ENCODE measurements at places on chromosomes 2 and 18.

GRCh38 chr2:159156834-159157233 is 129.7 kb downstream of the WDSUB1 start:
- no peak for DNase-seq

DNA sequence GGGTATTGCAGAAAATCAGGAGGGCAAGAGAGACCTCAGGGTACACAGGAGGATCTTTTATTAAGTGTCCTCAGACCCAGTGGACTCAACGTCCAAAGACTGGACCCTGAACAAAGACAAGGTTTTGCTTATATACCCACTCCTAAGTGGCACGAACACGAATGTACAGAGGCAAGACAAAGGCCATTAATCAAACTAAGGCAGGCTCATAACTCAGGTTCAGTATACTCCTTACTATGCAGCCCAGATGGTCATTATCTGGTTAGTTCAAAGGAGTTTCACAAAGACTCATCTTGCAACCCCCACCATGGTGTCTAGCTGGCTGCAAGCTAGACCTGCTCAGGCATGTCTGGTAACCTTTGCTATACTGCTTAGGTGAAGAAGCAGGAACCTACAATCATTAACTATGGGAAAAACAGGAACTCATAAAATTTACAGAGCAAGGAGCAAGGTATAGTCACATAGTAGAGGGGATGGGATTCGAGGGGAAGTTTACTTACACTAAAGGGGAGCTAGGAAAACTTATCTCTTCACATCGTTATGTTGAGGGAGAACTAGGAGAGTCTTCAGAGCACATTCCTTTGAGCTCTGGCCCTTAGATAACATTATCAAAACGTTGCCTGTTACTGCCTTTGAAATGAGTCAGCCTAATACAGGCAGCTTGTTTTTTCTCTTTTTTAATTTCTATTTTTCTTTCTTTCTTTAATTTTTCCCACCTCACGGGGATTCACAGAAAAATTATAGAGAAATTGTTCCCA is 33.9 kb downstream of the SLC4A3 start:
- DNase-seq = no peak

DNA sequence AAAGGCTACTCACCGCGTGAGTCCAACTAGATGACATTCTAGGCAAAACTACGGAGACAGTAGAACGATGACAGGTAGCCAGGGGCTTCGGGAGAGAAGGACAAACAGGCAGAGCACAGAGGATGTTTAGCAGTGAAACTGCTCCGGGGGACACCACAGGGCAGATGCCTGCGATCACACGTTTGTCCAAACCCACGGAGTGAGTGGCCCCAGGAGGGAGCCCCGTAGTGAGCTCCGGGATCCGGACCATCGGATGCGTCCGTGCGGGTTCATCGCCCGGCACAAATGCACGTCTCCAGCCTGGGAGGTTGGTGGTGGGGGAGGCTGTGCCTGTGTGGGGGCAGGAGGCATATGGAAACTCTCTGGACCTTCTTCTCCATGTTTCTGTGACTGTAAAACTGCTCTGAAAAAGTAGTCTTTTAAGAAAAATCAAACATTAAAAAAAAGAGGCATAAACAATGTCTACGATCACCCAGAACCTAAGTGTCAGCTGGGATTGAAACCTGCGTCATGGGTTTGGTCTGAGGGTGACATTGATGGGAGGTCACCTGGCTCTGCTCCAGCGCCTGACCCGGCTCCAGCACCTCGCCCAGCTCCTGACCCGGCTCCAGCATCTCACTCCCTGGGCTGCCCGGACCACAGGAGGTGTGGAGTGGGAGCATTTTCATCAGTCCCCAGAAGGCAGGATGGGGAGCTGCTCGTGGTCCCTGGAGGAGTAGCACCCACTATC is 83.0 kb upstream of the CTDP1 start:
- no peak for DNase-seq

- no peak for DNase-seq
These were observed 101.7 kb downstream of the PDE11A start for GRCh38 chr2:177970670-177971454.

GRCh38 chr18:45464619-45465018 is 150.7 kb upstream of the SLC14A2 start:
- no peak for DNase-seq

GRCh38 chr2:149383340-149383739 is 53.0 kb downstream of the LYPD6 start:
- no peak for DNase-seq

GRCh38 chr2:191049728-191050639 is 36.0 kb upstream of the STAT1 start:
- DNase-seq = peak; percentile 31

DNA sequence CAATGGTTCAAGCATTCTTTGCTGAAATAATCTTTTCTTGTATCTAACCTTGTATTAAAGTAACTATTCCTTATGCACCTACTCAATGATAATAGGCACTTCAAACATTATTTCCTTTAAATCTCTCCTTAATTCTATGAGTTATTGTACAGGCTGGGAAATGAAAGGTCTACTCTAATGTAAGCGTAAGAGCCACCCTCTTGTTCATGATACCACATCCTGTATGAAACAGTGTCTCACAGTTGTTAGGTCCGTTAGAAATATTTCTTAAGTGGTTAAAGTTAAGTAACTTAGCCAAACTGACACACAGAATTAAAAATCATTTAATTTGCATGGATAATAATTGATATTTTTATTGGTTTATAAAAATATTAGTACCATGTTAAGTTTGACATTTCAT is 162.5 kb upstream of the RPRM start:
- DNase-seq = no peak

GRCh38 chr2:40265602-40266001 is 186.3 kb downstream of the SLC8A1 start:
- DNase-seq = no peak

DNA sequence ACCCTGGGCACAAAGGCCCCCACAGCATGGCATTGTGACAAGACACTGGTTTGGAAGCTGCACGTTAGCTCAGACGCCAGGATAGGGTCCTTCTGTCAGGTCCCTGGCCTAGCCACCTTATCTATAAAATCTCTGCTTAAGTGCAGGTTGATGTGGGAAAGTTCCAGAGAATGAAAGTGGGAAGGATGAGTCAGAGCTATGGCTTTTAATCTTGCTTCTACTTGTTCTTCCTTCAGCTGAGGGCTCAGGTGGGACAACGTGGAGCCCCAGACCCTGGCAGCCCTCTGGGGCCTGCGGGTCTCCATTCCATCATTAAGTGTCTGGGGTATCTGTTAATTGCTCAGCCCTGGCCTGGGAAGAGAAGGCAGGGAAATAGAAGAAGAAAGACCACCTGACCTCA is 64.5 kb downstream of the CELF4 start:
- DNase-seq = no peak

DNA sequence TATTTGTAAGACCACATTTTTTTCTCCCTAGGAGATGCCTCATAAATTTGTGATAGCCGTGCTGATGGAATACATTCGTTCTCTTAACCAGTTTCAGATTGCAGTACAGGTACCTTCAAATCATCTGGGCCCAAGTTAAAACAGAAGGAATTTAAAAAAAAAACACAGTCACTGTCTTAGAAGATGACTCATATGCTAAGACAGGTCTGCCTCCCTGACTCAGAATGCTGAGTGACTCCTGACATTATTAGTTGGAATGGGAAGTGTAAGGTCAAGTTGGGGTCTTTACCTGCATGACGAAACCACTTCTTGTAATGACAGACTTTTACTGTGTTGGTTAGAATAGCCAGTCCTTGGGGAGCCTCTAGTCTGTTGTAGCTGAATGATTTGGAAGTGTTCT is 26.3 kb downstream of the RMC1 start:
- DNase-seq = peak; percentile 34

DNA sequence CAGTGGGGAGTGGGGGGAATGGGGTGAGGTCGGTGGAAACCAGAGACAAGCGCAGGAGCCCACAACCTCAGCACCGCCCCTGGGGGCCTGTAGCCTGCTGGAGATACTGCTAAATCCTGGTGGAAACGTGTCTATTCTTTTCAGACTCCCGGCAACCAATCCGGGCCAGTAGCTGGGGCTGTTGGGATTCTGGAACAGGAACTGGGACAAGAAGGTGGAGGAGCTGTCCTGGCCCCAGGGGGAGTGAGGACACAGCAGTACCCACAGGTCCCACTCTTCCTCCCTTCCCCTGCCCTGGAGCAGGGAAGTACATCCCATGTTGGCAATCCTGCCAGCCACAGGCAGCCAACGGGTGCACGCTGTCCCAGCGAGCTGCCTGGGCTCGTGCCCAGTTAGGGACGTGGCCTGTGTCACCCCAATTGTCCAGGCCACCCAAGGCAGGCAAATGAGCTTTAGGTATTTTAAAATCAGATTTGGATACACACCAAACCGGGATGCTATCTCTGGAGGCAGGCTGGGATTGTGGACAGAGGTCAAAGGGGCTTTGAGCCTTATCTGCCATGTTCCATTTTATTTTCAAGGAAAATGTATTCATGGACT is 51.8 kb downstream of the HS1BP3 start:
- no peak for DNase-seq

DNA sequence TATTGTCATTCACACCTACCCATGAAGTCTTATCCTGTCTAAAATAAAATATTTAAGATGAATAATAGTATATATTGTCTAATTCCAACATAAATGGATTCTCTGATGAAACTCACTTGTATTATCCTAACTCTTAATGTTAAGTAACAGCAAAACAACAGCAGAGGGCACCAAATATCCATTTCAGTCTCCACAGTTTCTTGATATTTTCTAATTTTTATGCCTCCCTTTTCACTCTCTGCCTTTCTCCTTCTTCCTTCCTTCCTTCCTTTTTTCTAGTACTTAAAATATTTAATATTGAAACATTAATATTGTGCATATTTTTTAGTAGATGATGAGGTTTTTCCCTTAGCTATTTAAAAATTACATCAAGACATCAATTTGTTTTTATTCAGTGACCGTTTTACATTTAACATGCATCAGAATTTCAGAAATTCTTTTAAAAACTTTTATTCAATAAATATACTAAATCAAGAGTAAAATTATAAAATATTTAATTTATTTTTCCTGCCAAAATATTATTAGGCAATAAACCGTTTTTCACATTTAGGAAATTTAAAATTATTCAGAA is 97.6 kb downstream of the WDR7 start:
- DNase-seq = peak; percentile 3

- no peak for DNase-seq
These were observed 677.6 kb upstream of the ID2 start for GRCh38 chr2:8004250-8004681.

- no peak for DNase-seq
These were observed 153.5 kb downstream of the PRPF40A start for GRCh38 chr2:152563764-152564163.

- DNase-seq = no peak
These were observed 443.9 kb downstream of the PID1 start for GRCh38 chr2:228827056-228827700.

DNA sequence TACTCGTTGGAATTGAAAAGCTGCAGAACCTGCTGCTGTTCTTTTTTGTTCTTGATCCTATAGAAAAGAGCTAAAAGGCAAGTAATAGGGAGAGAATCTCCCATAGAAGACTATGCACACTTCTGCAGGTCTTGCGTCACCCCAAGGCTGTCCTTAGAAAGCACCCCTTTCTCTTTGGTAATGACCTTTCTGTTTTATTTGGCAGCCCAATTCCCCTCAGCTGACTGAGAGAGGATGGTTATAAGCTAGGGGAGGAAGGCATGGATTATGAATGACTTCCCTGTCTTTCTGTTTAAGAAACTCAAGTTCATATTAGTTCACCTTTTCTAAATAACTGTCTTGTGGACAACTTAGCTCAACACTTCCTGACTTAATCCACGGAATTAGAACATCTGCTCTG is 122.9 kb downstream of the TXNL1 start:
- no peak for DNase-seq

GRCh38 chr18:47287911-47288585 is 36.6 kb upstream of the SKOR2 start:
- DNase-seq = no peak

GRCh38 chr18:48991676-48992075 is 40.9 kb upstream of the SMAD7 start:
- DNase-seq = no peak

GRCh38 chr2:32274289-32274688 is 3.4 kb upstream of the YIPF4 start:
- no peak for DNase-seq

GRCh38 chr2:124165698-124166097 is 140.6 kb downstream of the CNTNAP5 start:
- DNase-seq = no peak

GRCh38 chr2:217216982-217217381 is 357.1 kb upstream of the TNP1 start:
- no peak for DNase-seq

- DNase-seq = no peak
These were observed 46.4 kb downstream of the MTA3 start for GRCh38 chr2:42614838-42615237.

DNA sequence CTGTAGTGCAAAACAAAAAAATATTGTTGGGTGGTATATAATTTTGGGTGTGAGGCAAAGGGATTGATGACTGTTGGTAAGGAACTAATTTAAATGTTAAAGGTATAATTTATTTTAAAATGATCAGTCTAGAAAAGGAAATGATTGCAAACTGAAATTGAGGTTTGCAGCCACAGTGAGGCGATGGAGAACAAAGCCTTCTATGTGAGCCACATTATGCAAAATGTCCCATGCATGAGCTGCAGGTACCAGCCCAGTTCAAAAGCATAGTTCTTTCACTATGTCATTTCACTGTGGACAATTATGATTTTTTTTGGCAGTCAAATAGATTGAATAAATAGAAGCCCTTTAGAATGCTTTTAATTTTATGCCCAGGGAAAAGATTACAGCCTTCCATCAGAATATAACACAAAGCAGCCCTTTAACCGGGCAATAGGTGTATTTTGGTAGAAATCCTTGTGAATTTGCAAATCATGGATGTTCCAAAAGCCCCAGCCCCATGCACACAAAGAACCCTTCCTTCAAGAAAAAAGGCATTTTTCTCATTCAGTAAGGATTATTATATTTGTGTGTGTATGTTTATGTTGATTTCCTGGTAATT is 1.7 kb downstream of the MAP2 start:
- peak; percentile 21 for DNase-seq

DNA sequence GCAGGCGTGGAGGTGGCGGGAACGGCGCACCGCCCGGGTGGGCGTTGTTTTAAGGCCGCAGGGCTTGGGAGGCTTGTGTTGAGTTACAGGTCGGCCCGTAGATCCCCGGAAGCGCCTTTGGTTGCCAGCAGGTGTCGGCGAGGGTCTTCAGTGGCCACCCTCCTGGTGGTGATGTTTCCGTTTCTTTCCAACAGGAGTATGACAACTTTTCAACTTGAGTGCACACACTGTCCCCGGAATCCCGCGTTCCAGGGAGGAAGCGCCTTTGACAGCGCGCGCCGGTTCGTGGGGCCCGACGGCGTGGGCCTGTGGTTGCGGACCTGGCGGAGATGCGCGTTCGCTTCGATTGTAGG is 1.0 kb upstream of the HDAC4 start:
- DNase-seq = no peak

GRCh38 chr18:50079571-50080295 is 115.2 kb downstream of the MYO5B start:
- DNase-seq = no peak

DNA sequence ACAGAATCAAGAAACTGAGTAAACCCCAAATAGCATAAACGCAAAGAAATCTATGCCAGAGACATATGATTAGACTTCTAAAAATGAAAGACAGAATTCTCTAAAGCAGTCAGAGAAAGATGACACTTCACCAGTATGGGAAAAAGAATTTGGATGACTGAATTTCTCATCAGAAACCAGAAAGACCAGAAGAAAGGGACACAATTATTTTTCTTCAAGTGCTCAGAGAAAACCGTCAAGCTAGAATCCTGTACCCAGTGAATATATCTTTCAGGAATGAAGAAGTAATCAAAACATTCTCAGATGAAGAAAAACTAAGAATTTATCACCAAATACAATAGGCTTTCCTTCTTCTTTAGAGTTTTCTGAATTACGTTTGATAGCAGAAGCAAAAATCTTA is 14.2 kb upstream of the ESPNL start:
- DNase-seq = no peak
